ENCODE measurements at places on chromosomes 3 and 15. TPM values are rescaled to one million over a fixed set of nuclear protein-coding genes. Genes with fewer than 3 reads are reported as not detected.

DNA sequence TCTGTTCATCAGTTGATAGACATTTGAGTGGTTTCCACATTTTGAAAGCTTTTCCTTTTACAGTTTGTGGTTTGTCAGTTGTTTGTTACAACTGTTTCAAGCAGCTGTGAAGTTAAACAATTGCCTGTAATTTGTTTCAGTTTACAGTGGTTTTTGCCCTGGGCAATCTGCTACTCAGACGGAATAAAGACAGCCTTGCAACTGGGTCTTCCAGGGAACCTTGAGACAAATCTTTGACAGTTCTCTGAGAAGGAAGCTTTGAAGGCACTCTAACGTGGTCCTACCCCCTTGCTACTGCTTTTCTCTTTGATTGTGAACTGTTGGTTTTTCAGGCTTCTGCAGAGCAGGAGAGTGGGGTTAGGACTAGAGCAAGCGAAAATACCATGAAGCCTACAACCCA lies 28.0 kb downstream of the LRRC28 start:
- no peak for DNase-seq

The AHSG gene
- total RNA-seq = not detected

GRCh38 chr15:68469162-68470048 lies 37.4 kb upstream of the ITGA11 start:
- DNase-seq = no peak

- no peak for DNase-seq
Measured at GRCh38 chr3:28768439-28768838, 419.8 kb upstream of the AZI2 start.

DNA sequence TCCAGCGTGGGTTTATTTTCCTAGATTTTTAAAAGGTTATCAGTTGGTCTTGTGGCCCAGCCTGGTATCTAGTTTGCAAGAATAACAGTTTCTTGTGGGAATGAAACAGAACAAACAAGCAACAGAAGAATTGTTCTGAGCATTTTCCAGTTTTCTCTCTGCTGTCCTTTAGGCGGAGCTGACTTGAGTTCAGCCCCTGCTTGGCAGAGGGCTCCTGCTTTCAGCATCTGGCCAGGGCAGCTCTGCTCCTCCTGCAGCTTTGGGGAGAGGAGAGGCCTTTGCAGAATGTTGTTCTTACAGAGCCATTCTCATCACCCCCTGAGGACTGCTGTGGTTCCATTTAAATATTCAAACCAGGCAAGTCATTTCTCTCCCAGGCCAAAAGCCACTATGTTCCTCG lies 117.7 kb downstream of the ALDH1A2 start:
- peak; percentile 74 for DNase-seq

DNA sequence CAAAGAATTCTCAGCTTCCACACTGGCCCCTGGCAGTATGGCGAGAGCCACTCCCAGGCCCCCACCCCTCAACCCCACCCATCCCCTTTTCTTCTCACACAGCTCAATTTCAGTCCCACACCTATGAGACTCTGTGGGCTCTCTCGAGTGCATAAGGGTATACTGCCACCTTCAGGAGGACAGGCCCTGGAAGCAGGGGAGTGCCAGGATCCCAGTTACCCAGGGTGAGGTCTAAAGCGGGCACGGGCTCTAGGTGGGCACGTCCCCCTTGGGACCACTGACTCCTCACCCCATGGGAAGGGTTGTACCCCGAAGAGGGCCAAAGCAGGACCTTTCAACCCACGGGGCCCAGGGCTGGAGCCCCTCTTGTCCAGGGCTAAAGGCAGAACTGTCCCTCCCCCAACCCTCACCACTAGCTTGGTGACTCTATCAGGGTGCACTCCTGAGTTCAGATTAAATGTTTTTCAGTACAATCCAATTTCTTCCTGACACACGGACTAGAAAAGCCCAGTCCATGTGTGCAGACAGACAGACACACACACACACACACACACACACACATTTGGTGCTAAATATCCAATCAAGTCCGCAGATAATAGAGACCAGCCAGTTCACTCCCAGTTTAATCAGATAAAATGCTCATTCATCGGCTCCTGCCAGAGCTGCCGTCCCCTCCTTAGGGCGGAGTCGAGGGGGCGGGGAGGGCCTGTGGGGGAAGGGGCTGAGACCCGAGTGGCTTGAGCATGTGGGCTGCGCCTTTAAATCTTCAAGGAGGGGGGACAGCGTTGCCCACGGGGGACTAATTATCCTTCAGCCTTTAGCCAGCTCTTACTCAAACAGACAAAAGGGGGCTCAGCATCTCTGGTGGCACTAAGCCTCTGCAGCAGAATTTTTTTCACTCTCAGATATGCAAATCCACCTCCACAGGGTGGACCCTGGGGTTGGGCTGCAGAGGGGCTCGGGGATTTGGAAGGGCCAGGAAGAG lies 59.3 kb downstream of the CYP11A1 start:
- DNase-seq = peak; percentile 55

The PLXNA1 gene
- total RNA-seq = 29.6 TPM

The MYO5A gene
- 7.9 TPM for total RNA-seq

The PLSCR5 gene
- not detected for total RNA-seq

The POLQ gene
- total RNA-seq = 0.57 TPM

- no peak for DNase-seq
Measured at GRCh38 chr3:194332858-194333211, 18.3 kb downstream of the CPN2 start.

- no peak for DNase-seq
Measured at GRCh38 chr3:134956395-134956794, 161.3 kb downstream of the EPHB1 start.

- DNase-seq = no peak
Measured at GRCh38 chr3:177060492-177060891, 136.8 kb downstream of the TBL1XR1 start.

The STRA6 gene
- not detected for total RNA-seq

- DNase-seq = no peak
Measured at GRCh38 chr3:31813197-31813596, 167.9 kb downstream of the OSBPL10 start.

The ZPLD1 gene
- not detected for total RNA-seq
